Naive thymus-derived CD4-positive, alpha-beta T cell (primary cell): ENCODE measurements at places on chromosomes 2 and 18. TPM values are rescaled to one million over a fixed set of nuclear protein-coding genes. Genes with fewer than 3 reads are reported as not detected.
A peak's percentile ranks its signal among the peaks of the same experiment; 100 is the strongest.

Gene SAG
- 0.05 TPM for total RNA-seq

GRCh38 chr18:56770097-56770496, 118.9 kb downstream of the WDR7 start:
- H3K4me3 ChIP-seq, result no peak overlapping the region
- H3K36me3 ChIP-seq, result no peaks in the 10 kb centered on the region
- DNase-seq, result no peak
- no peaks in the 10 kb centered on the region for H3K27me3 ChIP-seq
- H3K27ac ChIP-seq, result no peak overlapping the region
- H3K4me1 ChIP-seq, result no peaks in the 10 kb centered on the region

DNA sequence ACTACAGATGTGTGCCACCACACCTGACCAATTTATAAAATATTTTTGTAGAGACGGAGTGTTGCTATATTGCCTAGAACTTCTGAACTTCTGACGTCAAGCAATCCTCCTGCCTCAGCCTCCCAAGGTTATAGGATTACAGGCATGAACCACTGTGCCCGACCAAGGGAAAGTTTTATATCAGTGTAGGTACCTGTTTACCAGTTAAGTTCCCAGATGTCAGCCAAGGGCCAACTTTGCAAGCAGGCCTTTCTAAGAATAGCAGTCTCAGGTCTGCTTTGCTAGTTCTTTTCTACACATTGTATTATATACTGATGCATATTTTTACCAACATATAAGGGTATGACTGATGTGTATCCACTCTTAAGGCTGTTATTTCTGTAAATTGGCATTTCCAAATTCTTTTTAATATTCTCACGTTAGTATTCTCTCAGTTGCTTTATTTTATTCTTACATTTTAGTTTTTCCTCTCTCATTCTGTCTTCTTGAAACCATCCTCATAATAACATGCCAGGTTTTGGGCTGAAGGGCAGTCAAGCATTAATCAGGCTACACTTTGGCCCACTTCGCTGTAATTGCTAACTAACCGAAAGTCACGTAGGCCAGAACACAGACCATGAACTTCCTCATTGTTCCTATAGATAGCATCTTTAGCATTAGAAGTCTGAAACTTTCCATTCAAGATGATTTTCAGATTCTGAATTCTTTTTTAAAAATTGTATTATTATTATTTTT, 25.0 kb upstream of the CXXC1 start:
- no peaks in the 10 kb centered on the region for H3K36me3 ChIP-seq
- H3K4me1 ChIP-seq, result no peaks in the 10 kb centered on the region
- no peaks in the 10 kb centered on the region for H3K27me3 ChIP-seq
- no peak overlapping the region for H3K4me3 ChIP-seq
- no peak overlapping the region for H3K27ac ChIP-seq

- H3K4me3 ChIP-seq, result no peak overlapping the region
- H3K4me1 ChIP-seq, result no peaks in the 10 kb centered on the region
- no peaks in the 10 kb centered on the region for H3K27me3 ChIP-seq
- peak; percentile 8 for DNase-seq
Measured at GRCh38 chr18:9951022-9951859, 37.4 kb downstream of the VAPA start.

GRCh38 chr2:45559436-45559835, 51.6 kb downstream of the SRBD1 start:
- no peaks in the 10 kb centered on the region for H3K27me3 ChIP-seq
- DNase-seq, result no peak
- H3K4me1 ChIP-seq, result no peaks in the 10 kb centered on the region
- H3K4me3 ChIP-seq, result no peak overlapping the region
- peaks cover 7% of the 10 kb centered on the region for H3K36me3 ChIP-seq

GRCh38 chr2:38485734-38486133, 108.7 kb upstream of the ATL2 start:
- no peak overlapping the region for H3K27ac ChIP-seq
- no peaks in the 10 kb centered on the region for H3K27me3 ChIP-seq

- DNase-seq, result no peak
- H3K27me3 ChIP-seq, result no peaks in the 10 kb centered on the region
- H3K36me3 ChIP-seq, result peaks cover 27% of the 10 kb centered on the region
- H3K4me1 ChIP-seq, result peaks cover 26% of the 10 kb centered on the region
- H3K4me3 ChIP-seq, result no peak overlapping the region
Measured at GRCh38 chr2:10444463-10444862, 3.7 kb downstream of the ODC1 start.

- no peaks in the 10 kb centered on the region for H3K36me3 ChIP-seq
- no peaks in the 10 kb centered on the region for H3K27me3 ChIP-seq
- no peak overlapping the region for H3K4me3 ChIP-seq
- no peak overlapping the region for H3K27ac ChIP-seq
- H3K4me1 ChIP-seq, result no peaks in the 10 kb centered on the region
Measured at GRCh38 chr2:58532641-58533040, 291.5 kb upstream of the FANCL start.

DNA sequence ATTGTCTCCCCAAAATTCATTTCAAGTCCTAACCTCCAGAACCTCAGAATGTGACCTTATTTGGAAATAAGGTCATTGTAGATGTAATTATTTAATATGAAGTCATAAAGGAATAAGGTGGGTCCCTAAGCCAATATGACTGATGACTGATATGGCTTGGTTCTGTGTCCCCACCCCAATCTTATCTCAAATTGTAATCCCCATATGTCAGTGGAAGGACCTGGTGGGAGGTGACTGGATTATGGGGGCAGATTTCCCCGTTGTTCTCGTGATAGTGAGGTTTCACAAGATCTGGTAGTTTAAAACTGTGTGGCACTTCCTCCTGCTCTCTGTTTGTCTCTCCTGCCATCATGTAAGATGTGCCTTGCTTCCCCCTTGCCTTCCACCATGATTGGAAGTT, 43.0 kb upstream of the BCL11A start:
- no peak for DNase-seq
- no peak overlapping the region for H3K27ac ChIP-seq
- no peaks in the 10 kb centered on the region for H3K4me1 ChIP-seq
- H3K36me3 ChIP-seq, result no peaks in the 10 kb centered on the region
- no peaks in the 10 kb centered on the region for H3K27me3 ChIP-seq
- no peak overlapping the region for H3K4me3 ChIP-seq

DNA sequence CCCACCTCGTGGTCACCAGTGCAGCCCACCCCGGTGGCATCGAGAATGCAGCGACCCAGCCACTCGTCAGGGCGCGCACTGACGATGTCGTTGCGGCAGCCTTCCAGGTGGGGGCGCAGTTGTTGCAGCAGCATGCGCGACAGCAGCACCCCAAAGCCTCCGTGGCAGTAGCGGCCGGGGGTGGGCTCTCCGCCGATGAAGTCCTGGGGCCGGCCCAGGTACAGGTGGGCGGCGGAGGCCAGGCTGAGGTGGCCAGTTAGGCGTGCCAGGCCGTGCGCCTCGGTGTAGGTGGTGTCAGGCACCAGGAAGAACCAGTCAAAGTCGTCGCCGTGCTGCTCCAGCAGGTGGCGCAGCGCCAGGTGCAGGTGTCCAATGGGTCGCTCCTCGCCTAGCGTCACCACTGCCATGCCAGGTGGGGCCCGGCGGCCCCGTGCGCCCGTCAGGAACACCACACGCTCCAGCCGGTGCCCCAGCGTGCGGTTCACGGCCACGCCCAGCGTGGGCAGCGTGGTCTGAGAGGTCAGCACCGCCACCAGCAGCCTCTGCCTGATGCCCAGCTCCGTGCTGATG, 1.9 kb downstream of the CHPF start:
- peak; percentile 88 for DNase-seq
- H3K4me3 ChIP-seq, result peak overlapping the region; percentile 51
- no peaks in the 10 kb centered on the region for H3K27me3 ChIP-seq
- no peaks in the 10 kb centered on the region for H3K36me3 ChIP-seq

GRCh38 chr2:6828299-6828584, 37.5 kb downstream of the CMPK2 start:
- H3K27ac ChIP-seq, result no peak overlapping the region
- no peaks in the 10 kb centered on the region for H3K4me1 ChIP-seq
- DNase-seq, result no peak
- no peaks in the 10 kb centered on the region for H3K27me3 ChIP-seq
- no peaks in the 10 kb centered on the region for H3K36me3 ChIP-seq
- H3K4me3 ChIP-seq, result no peak overlapping the region

- no peaks in the 10 kb centered on the region for H3K36me3 ChIP-seq
- no peaks in the 10 kb centered on the region for H3K27me3 ChIP-seq
- H3K27ac ChIP-seq, result no peak overlapping the region
Measured at GRCh38 chr2:9146646-9147045, 60.0 kb upstream of the ASAP2 start.

Gene RMC1
- 55.4 TPM for total RNA-seq

- H3K36me3 ChIP-seq, result no peaks in the 10 kb centered on the region
- DNase-seq, result no peak
- no peaks in the 10 kb centered on the region for H3K4me1 ChIP-seq
- H3K4me3 ChIP-seq, result no peak overlapping the region
Measured at GRCh38 chr2:164538240-164538866, 82.9 kb downstream of the GRB14 start.

DNA sequence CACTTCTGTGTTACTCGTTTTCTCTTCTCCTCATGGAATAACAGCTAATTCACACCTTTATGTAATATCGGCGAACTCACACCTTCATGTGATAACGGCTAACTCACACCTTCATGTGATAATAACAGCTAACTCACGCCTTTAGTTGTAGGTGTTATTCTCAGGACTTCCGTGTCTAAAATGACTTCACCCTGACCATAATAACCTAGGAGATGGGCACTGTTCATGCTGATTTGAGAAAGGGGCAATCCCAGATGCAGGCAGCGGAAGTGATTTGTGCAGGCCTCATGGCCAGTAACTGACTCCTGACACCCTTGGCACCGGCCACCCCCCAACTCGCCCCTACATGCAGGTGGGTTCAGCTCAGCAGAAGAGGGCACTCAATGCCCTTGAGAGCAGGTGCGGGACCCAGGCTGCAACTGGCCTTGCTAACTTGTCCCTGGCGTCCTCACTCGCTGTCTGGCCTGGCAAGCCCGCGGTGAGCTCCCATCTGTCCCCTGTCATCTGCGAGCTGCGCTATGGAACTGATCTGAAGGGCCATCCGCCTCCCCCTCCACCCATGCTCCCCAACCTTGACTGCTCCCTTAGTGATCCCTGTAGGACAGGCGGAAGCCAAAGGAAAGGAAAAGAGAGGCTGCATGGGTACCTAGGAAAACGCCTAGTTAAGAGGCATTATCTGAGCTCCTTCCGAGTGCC, 42.6 kb upstream of the MTCL1 start:
- H3K4me3 ChIP-seq, result no peak overlapping the region
- no peaks in the 10 kb centered on the region for H3K27me3 ChIP-seq
- H3K4me1 ChIP-seq, result no peaks in the 10 kb centered on the region
- DNase-seq, result no peak
- no peaks in the 10 kb centered on the region for H3K36me3 ChIP-seq
- no peak overlapping the region for H3K27ac ChIP-seq
